AG04450 (cell line): ENCODE measurements at places on chromosomes 12 and 14. TPM values are rescaled to one million over a fixed set of nuclear protein-coding genes. Genes with fewer than 3 reads are reported as not detected.

- DNase-seq, result no peak
Measured at GRCh38 chr14:32757568-32757967, 181.1 kb upstream of the NPAS3 start.

Gene NANOG
- polyA plus RNA-seq, result 0.01 TPM in 1 of 2 replicates, not detected in the other

Gene HNRNPA1
- polyA plus RNA-seq, result 741 and 845 TPM in 2 replicates

DNA sequence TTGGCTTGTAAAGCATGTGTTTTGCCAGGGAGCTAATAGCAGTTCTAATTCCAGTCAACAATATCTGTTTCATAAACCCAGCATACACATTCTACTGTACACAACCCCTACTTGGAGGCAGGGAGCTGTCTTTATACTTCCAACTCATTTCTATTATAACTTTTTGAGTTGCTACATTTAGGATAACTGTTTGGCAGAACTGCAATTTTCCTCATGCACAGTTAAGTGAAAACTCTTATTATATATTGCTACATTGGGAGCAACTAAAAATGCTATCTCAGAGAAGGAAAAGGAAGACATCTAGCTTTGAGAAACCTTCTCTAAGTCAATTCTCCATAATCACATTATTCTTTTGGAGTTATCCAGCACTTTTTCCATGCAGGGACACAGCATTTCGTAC, 480.2 kb downstream of the RPS29 start:
- DNase-seq, result no peak

DNA sequence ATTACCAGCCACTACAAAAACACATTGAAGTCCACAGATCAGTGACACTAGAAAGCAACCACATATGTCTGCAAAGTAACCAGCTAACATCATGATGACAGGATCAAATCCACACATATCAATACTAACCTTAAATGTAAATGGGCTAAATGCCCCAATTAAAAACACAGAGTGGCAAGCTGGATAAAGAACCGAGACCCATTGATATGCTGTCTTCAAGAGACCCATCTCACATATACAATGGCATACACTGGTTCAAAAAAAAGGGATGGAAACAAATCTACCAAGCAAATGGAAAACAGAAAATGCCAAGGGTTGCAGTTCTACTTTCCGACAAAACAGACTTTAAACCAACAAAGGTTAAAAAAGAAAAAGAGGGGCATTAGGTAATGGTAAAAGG, 307.7 kb downstream of the GPHN start:
- no peak for DNase-seq

DNA sequence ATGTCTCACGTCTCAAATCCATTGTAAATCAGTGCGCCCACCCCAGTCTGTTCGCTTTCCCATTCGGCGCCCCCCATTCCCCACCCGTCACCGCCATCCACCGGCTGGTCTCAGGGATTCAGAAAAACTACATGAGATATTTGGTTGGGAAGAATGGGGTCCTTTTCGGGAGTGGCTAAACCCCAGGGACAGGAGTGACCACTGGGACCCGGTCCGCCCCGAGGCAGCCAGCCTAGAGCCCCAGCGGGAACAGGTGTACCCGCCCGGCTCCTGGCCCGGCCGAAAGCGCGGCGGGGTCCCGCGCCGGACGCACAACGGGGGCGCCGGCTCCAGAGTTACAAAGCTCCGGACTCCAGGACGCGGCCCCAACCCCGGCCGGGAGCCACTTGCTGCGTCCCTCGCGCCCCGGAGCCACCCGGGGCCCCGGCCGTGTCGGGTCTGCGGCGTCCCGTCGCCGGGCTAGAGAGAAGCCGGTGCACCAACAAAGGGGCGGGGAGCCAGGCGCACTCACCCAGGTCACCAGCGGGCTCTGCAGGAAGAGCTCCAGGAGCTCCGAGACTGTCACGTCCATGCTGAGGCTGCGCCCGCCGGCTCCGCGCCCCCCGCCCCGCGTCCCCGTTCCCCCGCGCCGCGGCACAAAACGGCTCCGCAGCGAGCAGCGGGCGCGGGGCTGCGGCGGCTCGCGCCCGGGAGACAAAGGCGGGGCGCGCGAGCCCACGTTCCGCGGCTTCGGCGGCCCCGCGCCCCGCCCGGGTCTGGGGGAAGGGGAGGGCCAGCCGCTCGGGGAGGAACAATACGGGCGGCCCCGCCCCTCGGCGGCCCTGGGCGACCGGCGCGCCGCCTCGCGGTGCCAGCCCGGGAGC, at the start of gene CCDC88C:
Gene CCDC88C, minus strand, starts transcription at position 701 of the 863 bp plus-strand sequence. Its CDS starts 130 bp downstream, at position 571.
- DNase-seq, result no peak

GRCh38 chr12:124391340-124392261, 96.7 kb downstream of the RFLNA start:
- DNase-seq, result no peak

Gene ADSS1
- 2.8 and 4.2 TPM in 2 replicates for polyA plus RNA-seq

Gene CNTN1
- 0.10 and 0.19 TPM in 2 replicates for polyA plus RNA-seq

DNA sequence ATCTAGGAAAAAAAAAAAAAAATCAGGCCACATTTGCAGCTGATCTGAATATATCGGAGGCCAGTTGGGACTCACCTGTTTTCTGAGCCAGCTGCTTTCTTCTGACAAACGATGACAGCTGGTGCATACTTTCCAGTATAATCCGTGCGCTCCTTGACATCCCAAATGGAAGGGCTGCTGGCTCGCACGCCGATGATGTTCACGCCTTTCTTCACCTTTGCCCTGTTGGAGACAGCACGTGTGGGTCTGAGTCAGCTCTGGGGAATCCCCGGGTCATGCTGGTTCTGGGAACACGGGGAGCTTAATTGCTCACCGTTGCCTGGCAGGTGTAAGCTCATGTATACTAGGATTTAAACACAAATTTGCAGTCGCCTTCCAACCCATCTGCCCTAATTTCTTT, 372.8 kb downstream of the TMEM132D start:
- DNase-seq, result no peak

Gene KRT6C
- polyA plus RNA-seq, result not detected in 2 replicates

DNA sequence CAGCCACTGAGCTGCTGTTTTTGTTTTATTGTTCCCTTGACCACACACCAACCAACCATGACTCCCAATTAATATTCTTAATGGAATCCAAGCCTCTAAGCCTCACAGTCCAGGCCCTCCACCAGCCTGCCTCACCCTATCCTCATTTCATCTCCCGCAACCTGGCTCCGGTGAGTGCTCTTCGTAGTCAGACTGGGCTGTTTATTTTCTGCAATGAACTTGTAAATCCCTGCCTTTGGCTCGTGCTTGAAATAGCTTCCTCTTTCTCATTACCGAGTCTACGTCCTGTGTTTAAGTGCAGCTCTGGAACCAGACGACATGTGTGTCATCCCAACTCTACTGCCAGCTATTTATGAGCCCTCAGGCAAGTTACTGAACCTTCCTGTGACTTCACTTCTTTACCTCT, 12.4 kb upstream of the ETFBKMT start:
- no peak for DNase-seq

Gene LMNTD1
- polyA plus RNA-seq, result 0.57 TPM in 2 replicates

- DNase-seq, result no peak
Measured at GRCh38 chr12:118586433-118586832, 210.1 kb downstream of the SUDS3 start.
